ENCODE measurements at places on chromosomes 2 and 18.
A peak's percentile ranks its signal among the peaks of the same experiment; 100 is the strongest.

DNA sequence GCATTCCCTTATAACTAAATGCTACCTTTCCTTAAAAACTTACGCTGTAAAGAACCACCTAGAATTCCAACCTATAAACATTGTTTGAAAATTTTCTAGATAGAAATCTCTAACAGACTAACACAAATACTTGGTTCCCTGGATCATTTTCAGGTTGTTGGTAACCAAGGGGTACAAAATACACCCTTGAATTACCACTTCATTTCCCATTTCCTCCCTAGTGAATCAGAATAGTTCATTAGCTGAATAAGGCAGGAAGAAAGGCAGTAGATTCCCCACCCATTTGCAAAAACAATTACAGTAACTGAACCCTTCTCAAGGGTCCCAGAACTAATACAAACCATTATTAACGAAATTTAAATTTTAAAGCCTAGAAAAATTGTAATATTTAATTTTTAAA lies 5.5 kb downstream of the MEX3C start:
- DNase-seq, result no peak

DNA sequence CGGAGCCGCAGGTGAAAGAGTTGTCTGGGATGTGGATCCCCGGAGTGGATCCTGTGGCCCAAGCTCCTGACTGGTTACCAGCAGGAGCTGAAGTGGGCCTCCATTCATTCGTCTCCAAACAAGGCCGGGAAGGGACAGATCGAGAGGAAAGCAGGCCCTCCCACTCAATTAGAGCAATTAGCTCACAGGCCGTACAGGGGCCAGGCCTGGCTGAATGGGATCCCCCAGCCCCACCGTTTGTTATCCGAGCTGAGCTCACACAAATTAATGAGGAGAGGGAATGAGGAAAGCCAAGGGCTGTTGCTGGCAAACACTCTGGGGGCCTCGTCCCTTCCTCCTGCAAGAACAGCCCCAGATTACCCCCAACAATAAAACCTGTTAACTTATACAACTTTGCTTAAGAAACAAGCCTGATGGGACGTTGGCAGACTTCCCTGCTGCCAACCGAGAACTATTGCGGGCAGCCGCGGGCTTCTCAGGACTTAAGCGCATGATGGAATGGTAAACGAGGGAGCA lies 338.0 kb downstream of the BCL11A start:
- DNase-seq, result no peak

GRCh38 chr18:32761231-32761630 lies 11.6 kb downstream of the KLHL14 start:
- peak; percentile 76 for DNase-seq

DNA sequence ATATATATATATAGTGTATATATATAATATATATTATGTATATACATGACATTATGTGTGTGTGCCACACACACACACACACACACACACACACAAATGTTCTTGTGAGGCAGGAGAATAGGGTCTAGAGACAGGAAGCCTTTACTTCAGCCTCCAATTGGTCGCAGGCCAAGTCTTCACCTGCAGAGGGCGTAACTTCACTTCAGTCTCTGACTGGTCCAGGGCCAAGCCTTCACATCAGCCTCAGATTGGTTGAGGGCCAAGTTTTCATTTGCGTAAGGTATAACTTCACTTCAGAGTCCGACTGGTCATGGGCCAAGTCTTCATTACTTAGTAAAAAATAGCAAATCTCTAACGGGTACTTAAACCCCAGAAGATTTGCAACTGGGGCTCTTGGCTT lies 13.2 kb upstream of the SS18 start:
- peak; percentile 79 for DNase-seq

- no peak for DNase-seq
Measured at GRCh38 chr2:37020887-37021796, 54.8 kb upstream of the STRN start.

DNA sequence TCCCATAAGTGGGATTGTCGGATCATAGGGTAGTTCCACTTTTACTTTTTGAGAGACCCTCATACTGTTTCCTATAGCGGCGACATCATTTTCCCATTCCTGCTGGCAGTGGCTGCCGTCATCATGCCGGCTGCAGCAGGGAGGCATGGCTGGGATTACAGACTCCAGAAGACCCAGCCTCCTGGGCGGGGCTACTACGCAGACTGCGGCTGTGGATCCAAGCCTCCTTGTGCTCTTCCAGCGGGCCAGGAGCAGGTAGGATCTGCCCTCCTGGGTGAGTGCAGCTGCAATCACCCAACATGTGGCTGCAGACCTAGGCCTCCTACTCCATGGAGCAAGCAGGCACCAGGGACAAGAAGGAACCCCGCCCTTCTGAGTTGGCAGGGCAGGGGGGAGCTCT lies 359.2 kb downstream of the GALR1 start:
- DNase-seq, result no peak

All from Karpas-422 (cell line).